Astrocyte (in vitro differentiated cells and primary cell): ENCODE measurements at places on chromosomes 1 and 21. TPM values are rescaled to one million over a fixed set of nuclear protein-coding genes. Genes with fewer than 3 reads are reported as not detected.

Gene CFHR3
- total RNA-seq = not detected in 2 replicates

Gene KCNJ9
- total RNA-seq = not detected in 2 replicates

- no peak for DNase-seq
- no peaks in the 10 kb centered on the region for H3K36me3 ChIP-seq
- no peaks in the 10 kb centered on the region for H3K4me1 ChIP-seq
- no peak overlapping the region for H3K4me3 ChIP-seq
These were observed 52.7 kb downstream of the RAP1A start for GRCh38 chr1:111672331-111672730.

DNA sequence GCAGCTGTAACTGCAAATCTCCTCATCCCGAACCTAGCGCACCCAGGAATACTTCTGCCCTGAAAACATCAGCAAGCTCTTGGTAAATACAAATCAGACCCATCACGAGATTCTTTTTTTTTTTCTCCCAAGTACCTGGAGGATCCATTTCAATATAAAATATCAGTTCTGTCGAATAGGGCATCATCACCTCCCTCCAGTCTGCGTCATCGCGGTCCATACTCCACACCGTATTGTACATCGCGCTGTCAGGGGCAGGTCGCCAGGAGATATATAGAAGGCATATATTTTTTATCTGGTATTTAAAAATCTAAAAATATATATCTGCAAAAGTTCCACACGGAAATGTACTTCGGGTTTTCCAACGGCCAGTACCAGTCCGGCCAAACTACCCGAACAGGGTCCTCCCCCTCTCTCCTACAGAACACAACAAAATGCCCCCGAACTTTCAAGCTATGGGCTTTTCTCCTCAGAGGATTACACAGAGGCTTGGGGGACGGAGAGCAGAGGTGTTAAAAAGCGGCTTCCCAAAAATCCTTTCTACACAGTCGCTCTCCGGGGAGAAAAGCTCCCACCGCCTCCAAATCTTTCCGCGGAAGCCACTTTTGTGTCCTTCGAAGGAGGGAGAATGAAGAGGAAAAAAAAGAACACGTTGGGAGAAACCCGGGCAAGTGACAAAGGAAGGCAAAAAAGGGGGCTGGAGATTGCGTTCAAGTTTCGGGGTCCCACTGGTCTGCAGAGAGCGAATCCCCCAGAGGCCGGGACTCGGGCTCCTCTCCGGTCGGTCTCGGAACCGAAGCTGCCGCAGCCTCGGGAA is 509 bp downstream of the PIK3R3 start:
- H3K36me3 ChIP-seq = no peaks in the 10 kb centered on the region
- DNase-seq = no peak
- H3K4me1 ChIP-seq = peaks cover 14% of the 10 kb centered on the region
- H3K27me3 ChIP-seq = no peaks in the 10 kb centered on the region

Gene SPRR2A
- total RNA-seq = not detected in 2 replicates

Gene PCSK9
- 0.53 and 1.4 TPM in 2 replicates for total RNA-seq

- DNase-seq = no peak
- no peaks in the 10 kb centered on the region for H3K36me3 ChIP-seq
- H3K27me3 ChIP-seq = no peaks in the 10 kb centered on the region
- no peaks in the 10 kb centered on the region for H3K4me1 ChIP-seq
- no peak overlapping the region for H3K27ac ChIP-seq
These were observed 64.9 kb downstream of the PTGS2 start for GRCh38 chr1:186615332-186615731.

DNA sequence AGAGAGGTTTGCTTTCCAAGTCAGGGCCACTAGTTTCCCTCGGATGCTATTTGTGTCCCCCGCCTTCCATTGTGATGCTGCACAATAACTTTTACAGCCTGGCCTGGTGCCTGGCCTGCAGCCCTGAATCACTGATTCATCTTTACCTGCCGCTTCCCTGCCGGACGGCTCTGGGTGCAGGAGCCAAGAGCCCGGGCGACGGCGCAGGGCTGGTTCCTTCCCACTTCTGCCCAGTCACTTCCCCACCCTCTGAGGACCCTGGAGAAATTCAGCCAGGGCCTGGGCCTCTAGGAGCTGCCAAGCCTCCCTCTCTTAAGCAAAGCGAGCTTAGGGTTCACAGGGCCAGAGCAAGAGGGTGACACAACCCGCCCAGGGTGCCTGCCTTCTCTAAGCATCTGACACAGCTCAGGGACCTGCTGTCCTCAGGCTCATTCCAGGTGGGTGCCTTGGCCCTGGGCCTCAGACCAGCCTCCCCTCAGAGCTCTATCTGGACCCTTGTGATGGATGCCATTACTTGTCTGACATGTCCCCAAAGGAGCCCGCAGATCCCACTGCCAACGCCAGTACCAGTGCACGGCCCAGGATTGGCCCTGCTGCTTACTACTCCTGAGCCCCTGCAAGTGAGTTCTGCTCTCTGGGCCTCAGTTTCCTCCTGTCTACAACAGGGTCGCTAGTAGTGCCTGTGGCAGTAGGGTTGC is 381.0 kb upstream of the VAMP3 start:
- H3K36me3 ChIP-seq = no peaks in the 10 kb centered on the region
- H3K27me3 ChIP-seq = no peaks in the 10 kb centered on the region
- DNase-seq = peak; percentile 26
- no peak overlapping the region for H3K4me3 ChIP-seq

Gene PDE4DIP
- total RNA-seq = 41.6 and 45.2 TPM in 2 replicates

Gene BTF3L4
- 47.1 and 51.5 TPM in 2 replicates for total RNA-seq

Gene PADI6
- not detected in 2 replicates for total RNA-seq

DNA sequence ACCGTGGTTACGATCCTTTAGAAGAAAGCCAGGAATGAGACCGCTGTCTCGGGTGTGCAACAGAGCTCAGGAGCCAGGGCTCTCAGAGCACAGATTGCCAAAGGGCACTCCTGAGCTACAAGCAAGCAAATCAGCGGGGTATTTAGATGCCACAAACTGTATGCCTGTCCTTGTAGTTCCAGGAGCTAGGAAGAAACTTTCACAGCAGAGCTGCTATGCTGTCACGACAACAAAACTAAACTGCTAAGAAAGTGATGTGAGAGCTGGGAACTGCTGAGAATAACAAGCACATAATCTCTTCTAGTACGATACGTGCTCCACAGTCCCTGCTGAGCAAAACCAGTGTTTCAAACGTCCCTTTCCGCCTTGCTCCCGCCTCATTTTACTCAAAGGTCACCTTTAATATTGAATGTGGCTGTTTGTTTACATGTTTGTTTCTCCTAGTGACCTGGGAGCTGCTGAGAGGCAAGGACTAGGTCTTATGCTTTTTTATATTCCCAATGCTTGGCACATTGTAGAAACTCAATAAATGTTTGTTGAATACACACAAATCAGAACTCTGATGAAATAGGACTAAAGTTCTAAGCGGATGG is 14.7 kb downstream of the GREM2 start:
- H3K4me3 ChIP-seq = peak overlapping the region; percentile 35
- H3K36me3 ChIP-seq = no peaks in the 10 kb centered on the region
- no peak overlapping the region for H3K27ac ChIP-seq
- no peak for DNase-seq
- H3K4me1 ChIP-seq = peaks cover 9% of the 10 kb centered on the region
- H3K27me3 ChIP-seq = no peaks in the 10 kb centered on the region

GRCh38 chr1:239897458-239897857 is 194.2 kb upstream of the FMN2 start:
- no peaks in the 10 kb centered on the region for H3K36me3 ChIP-seq
- no peaks in the 10 kb centered on the region for H3K27me3 ChIP-seq
- no peak overlapping the region for H3K27ac ChIP-seq
- DNase-seq = no peak
- H3K4me3 ChIP-seq = no peak overlapping the region
- no peaks in the 10 kb centered on the region for H3K4me1 ChIP-seq

Gene ITGB2
- total RNA-seq = 0.61 TPM in 1 of 2 replicates, not detected in the other

- DNase-seq = no peak
- H3K27me3 ChIP-seq = no peaks in the 10 kb centered on the region
- H3K36me3 ChIP-seq = no peaks in the 10 kb centered on the region
- no peak overlapping the region for H3K4me3 ChIP-seq
- H3K27ac ChIP-seq = no peak overlapping the region
These were observed 64.8 kb upstream of the IPO9 start for GRCh38 chr1:201764166-201764565.

DNA sequence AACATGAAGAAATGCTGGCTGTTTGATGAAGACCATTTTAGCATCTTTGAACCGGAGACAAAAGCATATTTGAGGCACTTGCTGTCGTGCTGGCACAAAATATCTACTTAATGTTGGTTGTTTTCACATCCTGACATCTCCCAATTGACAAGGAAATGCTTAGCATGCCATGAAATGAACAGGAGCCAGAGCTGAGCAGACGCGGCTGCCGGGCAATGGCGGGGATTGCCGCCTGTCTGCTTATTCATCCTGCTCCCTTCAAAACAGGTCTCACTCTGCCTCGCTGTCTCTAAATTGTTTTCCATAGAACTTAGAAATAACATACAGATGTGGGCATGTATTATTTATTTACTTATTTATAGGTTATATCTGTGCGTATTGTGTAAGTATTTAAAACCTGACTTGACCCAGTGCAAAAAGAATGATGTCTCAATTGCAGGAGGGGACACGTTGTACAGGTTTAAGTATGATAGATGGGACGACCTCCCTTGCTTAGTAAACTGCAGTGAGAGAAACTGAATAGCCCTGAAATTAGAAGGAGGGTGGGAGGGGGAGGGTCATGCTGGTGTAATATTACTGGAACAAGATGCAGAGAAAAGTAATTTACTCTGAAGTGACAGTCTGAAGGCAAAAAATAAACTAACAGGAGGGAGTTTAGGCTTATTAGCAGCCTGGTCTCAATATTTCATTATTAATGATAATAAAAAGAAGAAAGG is 590.4 kb upstream of the PLXNA2 start:
- H3K27me3 ChIP-seq = no peaks in the 10 kb centered on the region
- H3K36me3 ChIP-seq = no peaks in the 10 kb centered on the region
- no peaks in the 10 kb centered on the region for H3K4me1 ChIP-seq
- peak; percentile 29 for DNase-seq

DNA sequence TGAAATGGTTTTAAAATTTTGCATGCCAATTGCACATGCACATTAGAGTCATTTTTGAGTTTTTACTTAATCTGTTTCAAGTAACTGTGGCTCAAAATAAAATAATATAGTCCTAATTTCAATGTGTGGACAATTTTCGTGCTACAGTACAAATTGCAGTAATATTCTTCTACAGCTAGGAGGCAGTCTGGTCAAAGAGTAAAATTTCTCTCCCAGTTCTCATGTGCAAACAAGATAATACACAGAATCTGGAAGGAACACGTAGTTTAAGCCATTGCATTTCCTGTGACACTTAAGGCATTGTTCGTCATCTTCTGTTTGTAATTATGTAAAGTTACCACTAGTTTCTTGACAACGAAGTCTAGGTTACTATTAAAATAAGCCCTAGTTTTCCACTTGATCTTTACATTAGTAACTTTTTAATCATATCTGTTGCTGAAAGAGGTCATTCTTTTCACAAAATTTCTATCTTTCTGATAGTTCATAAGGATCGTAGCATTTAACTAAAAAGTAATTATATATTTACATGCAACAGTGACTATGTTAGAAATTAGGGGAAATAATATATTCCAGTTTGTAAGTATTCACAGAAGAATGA is 28.9 kb downstream of the ODR4 start:
- no peaks in the 10 kb centered on the region for H3K4me1 ChIP-seq
- peak; percentile 50 for DNase-seq
- peaks cover 37% of the 10 kb centered on the region for H3K36me3 ChIP-seq
- no peak overlapping the region for H3K4me3 ChIP-seq
- H3K27ac ChIP-seq = no peak overlapping the region

- H3K4me1 ChIP-seq = no peaks in the 10 kb centered on the region
- H3K36me3 ChIP-seq = no peaks in the 10 kb centered on the region
- no peaks in the 10 kb centered on the region for H3K27me3 ChIP-seq
These were observed 17.9 kb downstream of the ETV3L start for GRCh38 chr1:157081707-157082106.

DNA sequence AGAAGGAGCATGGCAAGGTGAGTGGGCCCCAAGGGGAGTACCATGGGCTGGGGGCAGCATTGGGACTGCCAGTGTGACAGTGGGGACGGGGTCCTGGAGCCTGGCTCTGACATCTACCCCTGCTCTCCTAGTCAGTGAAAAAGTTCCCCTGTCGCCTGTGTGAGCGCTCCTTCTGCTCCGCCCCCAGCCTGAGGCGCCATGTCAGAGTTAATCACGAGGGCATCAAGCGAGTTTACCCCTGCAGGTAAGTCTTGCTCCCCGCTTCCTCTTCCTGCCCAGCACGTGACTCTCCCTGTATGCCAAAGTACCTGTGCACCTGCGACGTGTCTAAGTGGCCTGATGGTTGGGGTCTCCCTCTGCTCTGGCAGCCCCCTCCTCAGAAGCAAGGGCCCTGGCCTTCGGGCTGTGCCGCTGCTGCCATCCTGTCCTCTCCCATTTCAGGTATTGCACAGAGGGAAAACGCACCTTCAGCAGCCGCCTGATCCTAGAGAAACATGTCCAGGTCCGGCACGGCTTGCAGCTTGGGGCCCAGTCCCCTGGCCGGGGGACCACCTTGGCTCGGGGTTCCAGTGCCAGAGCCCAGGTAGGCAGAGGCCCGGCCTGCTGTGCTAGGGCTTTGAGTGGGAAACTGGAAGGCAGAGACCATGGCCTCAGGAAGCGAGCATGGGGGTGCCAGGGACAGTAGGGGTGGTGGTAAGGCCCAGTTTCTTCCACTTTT is 8.1 kb downstream of the ZNF687 start:
- no peak overlapping the region for H3K27ac ChIP-seq
- H3K27me3 ChIP-seq = no peaks in the 10 kb centered on the region
- H3K4me3 ChIP-seq = no peak overlapping the region
- no peaks in the 10 kb centered on the region for H3K4me1 ChIP-seq
- no peak for DNase-seq
- H3K36me3 ChIP-seq = peaks cover 25% of the 10 kb centered on the region

Gene ZNF648
- total RNA-seq = not detected in 2 replicates

DNA sequence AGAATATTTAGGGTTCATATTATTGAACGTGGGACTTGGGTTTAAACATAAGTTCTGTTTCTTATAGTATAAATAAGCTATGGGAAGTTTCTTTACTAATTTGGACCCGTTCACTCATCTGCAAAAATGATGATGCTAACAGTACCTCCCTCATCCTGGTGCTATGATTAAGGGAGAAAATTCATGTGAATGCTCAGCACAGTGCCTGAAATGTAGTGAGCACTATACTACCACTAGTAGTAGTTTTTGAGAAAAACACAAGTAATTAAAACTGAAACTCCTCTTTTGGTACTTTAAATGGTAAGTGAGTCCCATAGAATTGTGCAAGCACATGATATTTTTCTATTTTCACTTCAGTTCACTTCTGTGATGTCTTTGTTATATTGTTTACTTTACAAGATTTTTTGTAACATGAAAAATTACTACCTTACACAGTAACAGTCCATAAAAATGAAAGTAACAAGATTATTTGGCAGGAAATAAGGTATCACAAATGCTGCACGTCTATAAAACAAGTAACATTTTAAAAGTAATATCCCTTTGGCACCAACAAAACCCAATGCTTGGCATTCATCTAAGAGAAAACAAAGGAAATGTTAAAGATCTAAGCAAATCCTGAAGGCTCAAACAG is 11.3 kb upstream of the PTPRC start:
- no peak overlapping the region for H3K27ac ChIP-seq
- H3K4me1 ChIP-seq = no peaks in the 10 kb centered on the region
- no peaks in the 10 kb centered on the region for H3K27me3 ChIP-seq
- no peak for DNase-seq
